Posterior vena cava (tissue), 2 donors: ENCODE measurements at places on chromosomes 3 and 15.

- no peak for DNase-seq
These were observed 183.4 kb downstream of the ADAMTS17 start for GRCh38 chr15:100158356-100158755.

- no peak for DNase-seq
These were observed 87.3 kb downstream of the SMAD6 start for GRCh38 chr15:66789029-66790025.

DNA sequence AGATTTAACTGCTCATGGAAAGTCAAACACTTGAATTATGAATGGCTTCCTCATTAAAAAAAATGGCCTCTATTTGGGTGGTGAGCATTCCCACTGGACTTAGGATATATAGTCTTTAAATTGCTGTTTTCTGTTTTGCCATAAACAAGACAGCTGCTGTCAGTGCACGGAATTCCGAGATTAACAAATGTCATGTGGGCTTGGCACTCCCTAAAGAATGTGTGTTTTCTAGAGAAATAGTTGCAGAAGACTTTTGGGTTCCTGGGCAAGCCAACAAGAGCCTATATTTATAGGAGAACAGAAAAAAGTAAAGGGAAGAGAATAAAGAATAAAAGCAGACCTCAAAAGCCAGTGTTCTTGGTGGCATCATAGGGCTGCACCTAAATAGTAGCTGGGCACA is 13.6 kb upstream of the TFG start:
- no peak for DNase-seq

DNA sequence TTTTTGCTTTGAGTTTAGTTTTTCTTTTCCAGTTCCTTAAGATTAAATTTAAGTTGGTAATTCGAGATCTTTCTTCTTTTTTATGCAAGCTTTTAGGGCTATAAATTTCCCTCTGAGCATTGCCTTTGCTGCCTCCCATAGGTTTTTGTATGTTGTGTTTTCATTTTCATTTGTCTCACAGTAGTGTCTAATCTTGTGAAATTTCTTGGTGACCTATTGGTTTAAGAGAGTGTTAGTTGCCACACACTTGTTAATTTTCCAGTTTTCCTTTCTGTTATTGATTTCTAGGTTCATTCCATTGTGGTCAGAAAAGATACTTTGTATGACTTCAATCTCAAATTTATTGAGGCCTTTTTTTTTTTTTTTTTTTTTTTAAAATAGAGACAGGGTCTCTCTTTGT is 18.3 kb upstream of the IL20RB start:
- no peak for DNase-seq

DNA sequence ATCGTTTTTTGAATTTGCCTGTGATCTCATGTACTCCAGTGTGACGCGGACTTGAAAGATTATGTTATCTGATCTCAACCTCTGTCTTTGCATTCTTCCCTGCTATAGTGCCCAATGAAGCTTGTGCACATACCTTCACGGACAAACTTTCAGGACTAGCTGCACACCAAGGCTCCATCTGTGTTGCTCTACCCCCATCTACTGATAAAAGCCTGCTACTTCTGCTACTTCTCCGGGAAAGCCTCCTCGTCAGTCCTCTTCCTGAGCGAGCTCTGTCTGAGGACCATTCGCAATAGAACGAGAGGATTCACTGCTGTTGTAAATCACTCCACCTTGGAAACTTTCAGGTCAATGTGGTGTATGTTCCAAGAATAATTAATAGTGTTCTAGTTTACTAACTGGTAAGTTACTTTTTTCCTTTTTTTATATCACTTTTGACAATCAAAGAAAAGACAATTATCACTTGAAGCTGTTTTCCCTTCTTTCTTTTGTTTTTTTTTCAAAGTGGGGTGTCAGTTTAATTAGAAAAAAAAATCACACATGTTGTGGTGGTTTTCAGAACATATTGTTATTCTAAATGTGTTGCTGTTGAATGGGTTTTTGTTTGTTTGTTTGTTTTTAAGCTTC is 217.6 kb downstream of the ARRDC4 start:
- DNase-seq = no peak

DNA sequence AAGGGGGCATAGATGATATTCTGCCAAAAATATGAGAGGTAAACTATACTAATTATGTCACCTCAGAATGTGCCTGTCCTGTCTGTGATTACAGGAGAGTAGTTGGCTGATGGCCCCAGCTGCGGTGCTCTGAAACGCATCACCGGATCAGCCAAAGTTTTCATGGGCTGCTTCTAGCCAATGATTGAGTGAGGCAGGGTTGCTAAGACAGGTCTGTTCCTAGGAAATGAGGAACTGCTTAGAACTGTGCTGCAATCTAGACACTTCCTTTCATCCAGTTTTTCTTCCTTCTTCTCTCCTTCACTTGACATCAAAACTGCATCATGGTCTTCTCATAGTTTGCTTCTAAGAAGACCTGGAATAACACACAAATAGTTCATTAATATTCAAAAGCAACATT is 124.0 kb downstream of the KCNH8 start:
- DNase-seq = no peak

DNA sequence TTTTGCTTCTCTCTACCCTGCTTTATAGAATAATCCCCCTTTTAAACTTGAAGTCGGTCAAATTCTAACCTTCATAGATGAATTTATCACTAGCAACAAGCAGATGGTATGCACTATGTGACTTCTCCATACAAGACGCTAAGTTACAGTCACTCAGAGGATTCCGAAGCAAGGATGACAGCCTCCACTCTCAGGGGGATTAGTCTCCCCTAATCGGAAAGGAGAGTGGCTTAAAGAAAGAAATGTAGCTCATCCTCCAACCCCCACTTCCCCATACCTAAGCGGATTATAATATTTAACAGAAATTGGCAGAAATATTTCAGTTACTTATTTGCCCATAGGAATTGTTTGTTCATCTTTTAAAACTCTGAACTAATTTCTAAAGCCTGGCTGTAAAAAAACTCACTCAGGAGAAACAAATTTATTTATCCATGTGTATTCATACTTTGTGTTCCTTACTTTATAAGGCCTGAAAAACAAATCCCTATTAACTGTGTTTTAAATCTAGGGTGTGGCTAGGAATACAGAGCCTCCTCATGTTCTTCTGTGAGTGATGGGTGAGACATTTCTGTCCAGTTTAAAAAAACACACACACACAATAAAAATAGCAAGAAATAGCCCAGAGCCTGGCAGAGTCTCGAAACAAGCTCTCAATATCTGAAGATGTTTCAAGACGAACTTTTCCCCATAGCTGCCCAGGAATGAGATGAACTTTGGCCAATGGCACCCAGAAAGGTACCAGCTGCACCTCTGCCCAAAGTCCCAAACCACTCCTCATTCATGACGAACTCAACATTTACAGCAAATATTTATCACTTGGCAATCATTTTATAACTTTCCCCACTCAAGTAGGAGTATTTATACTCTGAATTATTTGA is 18.7 kb downstream of the SIAH2 start:
- no peak for DNase-seq

GRCh38 chr3:6066397-6066796 is 794.5 kb upstream of the GRM7 start:
- no peak for DNase-seq

DNA sequence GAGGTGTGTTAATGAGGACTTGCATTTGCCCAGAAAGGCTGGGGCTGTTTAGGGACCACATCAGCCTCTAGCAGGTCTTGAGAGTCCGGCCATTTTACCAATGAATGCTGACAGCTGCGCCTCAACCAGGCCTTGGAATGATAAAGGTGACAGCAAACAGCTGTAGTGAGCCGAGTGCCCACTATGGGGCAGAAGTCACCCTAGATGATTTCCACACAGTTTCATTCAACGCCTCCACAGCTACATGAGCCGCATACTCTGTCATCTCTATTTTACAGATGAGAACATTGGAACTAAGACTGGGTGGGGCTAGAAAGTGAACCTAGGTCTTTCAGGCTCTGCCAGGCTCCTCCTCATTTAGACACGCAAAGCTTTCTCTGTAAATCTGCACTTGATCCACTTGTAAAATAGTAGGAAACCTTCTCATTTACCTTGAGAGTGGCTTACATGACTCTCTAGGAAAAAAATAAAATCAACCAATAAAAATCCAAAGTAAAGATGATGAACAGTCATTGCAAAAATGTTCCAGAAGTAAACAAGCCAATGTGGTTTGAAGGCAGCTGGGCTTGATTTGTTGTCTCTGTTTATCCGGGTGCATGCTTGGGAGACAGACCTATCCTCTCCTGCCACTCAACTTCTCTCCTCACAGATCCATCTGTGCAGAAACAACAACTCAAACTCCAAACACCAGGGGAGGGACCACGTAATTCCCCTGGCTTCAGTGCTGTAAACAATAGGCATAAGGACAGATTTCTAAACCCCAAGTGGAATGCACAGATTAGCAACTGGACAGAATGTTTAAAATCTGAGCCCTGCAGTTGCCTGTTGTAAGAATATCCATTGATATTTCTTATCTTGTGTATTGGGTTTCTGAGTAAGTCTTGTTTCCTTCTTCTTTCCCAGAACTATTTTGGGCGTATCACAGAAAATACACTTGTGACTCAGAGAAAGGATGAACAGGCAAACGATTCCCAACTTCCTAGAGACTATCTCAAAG is 31.5 kb upstream of the LDHAL6B start:
- DNase-seq = no peak

DNA sequence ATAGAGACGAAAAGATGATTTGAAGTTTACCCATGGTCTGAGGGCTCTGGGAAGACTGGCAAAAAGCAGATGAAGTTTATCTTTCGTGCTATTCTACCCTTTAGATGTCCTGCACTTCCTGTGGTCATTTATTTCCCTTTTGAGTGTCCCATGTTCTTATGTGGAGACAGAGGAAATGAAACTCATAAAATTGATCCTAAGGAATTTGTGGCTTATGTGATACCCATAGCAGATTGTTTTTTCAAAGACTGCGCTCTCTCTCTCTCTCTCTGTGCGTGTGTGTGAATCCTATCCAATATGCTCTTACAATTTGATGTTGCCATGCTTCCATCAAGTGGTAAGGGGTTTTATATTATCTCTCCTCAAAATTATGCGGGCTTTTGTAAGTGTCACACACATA is 607.5 kb upstream of the DPPA4 start:
- no peak for DNase-seq

DNA sequence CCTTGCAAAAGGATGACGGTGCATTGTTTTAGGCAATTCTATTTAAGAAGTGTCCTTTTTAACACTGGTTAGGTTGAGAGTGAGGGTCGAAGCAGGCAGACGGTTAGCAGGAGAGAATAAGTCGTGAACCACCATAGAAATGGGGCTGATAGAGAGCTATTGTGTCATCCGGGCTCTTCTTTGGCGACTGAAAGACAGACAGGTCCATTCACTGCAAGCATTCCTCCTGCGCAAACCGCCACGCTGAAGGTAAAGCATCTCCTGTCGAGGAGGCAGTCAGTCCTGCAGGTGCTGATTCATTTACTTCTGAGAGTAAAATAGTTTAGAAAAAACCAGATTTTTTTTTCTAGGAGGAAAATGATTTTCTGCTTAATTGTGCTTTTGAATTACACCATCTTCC is 1002.8 kb upstream of the NR2F2 start:
- DNase-seq = no peak

DNA sequence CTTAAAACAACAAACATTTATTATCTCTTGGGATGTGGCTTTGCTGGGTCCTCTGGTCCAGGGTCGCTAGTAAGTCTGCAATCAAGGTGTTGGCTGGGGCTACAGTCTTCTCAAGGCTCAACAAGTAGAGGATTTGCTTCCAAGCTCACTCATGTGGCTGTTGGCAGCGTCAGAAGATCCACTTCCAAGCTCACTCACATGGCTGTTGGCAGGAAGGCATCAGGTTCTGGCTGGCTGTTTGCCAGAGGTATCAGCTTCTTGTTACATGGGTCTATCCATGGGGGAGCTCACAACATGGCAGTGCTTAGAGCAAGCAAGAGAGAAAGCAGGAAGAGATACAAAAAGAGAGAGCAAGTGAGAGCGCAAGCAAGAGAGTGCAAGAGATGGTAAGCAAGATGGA is 15.0 kb upstream of the BNC1 start:
- DNase-seq = no peak

GRCh38 chr3:36969540-36970432 is 23.1 kb downstream of the EPM2AIP1 start:
- DNase-seq = no peak

- no peak for DNase-seq
These were observed 96.8 kb upstream of the ROBO2 start for GRCh38 chr3:76943058-76943457.

DNA sequence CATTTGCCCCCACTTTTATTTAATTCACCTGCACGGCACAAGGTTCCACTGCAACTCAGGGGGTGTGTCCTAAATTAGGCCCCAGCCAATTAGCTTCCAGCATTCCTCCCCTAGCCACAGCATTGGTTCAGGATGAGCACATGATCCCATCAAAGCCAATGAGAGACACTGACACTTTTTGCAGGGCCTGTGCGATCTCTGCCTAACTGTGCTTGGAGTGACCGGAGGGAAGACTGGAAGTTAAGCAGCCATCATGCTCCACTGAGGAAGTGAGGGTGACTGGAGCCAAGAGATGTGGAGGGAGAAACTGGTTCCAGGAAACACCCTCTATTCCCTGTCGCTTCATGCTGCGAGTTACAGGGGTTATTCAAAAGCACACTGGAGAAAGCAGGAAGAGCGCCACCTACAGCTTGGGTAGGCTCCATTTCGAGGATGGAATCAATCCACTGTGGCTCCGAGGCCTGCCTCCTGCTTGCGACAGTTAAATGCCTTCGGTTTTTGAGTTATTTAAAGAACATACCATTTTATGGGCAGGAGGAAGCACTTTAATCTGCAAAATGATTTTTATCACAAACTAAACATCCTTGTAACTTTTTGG is 122.2 kb upstream of the WNT5A start:
- no peak for DNase-seq

DNA sequence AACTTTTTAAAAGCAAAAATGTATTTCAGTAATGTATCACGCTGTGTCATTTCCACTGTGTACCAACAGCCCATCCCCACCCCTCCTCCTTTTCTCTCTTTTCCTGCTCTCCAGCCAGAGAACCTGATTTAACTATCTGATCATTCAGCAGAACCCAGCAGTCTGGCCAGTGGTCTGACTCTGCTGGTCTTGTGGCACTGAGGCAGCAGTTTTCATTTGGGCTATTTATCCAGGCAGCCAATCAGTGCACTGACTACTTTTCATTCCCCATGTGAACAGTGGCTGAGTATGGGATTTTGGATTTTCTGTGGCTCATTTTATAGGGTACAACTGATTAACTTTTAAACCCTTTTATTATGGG is 56.3 kb downstream of the GPR171 start:
- no peak for DNase-seq

DNA sequence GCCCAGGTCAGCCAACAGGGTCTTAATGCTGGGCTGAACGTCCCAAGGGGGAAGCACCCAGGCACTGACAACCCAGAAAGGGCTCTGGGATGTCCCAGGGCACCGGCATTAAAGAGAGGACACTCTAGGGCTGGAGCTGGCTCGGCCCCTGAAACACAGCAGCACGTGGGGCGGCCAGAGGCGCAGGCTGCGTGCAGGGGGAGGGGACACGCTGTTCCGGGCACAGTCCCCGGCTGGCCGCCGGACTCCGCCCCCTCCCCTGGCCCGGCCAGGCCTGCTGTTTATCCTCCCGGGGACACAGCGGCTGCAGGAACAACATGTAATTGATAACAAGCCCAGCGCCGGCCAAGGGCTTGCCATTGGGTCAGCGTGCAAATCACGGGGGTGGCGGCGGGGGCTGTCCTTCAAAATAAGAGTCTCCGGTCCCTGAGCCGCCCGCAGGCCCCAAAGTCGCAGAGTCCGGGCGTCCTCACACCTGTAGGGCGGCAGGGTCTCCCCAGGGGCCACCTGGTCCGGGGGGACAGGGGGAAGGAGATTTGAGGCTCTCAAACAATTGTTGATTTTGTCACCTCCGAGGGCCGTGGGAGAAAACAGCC is 1.3 kb downstream of the KLF15 start:
- peak; percentile 98 for DNase-seq

GRCh38 chr15:63089260-63090043 is 32.2 kb upstream of the LACTB start:
- no peak for DNase-seq

- DNase-seq = no peak
These were observed 752 bp downstream of the CEP63 start for GRCh38 chr3:134486577-134487041.
